ENCODE measurements at places on chromosomes 6 and 20.

GRCh38 chr20:20414640-20415220, 46.8 kb downstream of the INSM1 start:
- DNase-seq, result no peak

GRCh38 chr6:137309078-137309762, 90.0 kb upstream of the IFNGR1 start:
- no peak for DNase-seq

DNA sequence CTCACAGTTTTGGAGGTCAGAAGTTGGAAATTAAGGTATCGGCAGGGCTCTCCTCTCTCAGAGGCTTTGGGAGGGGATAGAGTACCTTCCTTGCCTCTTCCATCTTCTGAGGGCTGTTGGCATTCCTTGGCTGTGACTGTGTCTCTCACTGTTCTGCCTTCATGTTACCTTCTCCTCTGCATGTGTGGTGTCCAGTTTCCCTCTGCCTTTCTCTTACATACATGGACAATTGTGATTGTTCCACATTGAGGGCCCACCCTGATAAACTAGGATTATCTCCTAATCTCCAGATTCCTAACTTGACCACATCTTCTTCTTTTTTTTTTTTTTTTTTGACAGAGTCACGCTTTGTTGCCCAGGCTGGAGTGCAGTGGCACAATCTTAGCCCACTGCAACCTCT, 72.1 kb upstream of the SPACA1 start:
- DNase-seq, result no peak

- no peak for DNase-seq
These were observed 124.1 kb upstream of the RPS6KA2 start for GRCh38 chr6:166751051-166751595.

GRCh38 chr6:101417900-101418299, 24.4 kb downstream of the GRIK2 start:
- no peak for DNase-seq

GRCh38 chr6:119112812-119113530, 34.5 kb upstream of the FAM184A start:
- DNase-seq, result no peak

DNA sequence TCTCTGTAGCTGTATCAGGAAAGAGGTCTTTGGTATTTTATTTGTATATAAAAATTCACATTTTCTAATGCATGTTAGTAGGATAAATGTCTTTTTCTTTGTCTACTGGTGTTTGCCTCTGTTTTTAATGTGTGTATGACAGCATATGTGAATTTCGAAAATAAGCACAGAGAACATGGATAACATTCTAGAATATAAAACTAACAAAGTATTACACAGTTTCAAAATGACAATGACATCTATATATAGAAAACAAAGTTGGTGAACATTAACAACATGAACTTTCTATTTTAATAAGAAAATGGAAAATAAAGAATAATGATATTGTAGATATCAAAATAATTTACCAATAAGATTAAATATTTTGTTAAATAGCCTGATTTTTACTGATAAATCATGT, 608.0 kb downstream of the COL12A1 start:
- no peak for DNase-seq

- no peak for DNase-seq
These were observed 39.6 kb downstream of the OR2B2 start for GRCh38 chr6:27872642-27873020.

- DNase-seq, result no peak
These were observed 9.3 kb downstream of the SLC9A8 start for GRCh38 chr20:49821870-49822331.

DNA sequence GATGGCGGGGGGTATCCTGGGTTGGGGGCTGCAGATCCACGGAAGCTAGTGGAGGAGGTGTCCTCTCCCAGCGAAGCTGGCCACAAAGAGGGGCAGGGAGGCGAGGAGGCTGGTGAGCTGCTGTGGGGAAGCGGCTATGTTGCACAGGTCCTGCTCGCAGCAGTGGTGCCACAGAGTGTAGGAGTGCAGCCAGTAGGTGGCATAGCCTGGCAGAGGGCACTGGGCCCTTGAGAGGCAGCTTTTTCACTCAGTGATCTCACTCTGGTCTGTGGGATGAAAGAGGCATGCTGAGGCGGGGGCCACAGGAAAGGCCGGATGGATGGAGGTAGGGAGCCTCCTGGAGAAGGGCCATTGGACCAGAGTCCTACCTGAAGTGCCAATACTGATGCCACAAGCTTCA, 2.9 kb upstream of the LY6G6D start:
- no peak for DNase-seq

DNA sequence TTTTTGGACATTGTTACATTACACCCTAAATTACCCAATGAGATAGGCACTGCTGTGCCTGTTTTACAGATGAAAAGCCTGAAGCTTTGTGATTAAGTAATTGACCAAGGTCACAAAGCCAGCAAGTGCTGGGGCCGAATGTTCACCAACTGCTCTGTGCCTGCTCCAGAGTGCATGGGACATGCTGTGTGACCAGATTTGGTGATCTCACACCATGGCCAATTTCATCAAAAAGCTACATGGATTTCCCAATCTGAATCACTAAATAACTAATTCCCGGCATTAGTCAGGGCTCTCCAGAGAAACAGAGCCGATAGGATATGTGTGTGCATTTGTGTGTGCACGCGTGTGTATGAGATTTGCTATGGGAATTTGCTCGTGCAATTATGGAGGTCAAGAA, 228.3 kb upstream of the ECI2 start:
- DNase-seq, result no peak

DNA sequence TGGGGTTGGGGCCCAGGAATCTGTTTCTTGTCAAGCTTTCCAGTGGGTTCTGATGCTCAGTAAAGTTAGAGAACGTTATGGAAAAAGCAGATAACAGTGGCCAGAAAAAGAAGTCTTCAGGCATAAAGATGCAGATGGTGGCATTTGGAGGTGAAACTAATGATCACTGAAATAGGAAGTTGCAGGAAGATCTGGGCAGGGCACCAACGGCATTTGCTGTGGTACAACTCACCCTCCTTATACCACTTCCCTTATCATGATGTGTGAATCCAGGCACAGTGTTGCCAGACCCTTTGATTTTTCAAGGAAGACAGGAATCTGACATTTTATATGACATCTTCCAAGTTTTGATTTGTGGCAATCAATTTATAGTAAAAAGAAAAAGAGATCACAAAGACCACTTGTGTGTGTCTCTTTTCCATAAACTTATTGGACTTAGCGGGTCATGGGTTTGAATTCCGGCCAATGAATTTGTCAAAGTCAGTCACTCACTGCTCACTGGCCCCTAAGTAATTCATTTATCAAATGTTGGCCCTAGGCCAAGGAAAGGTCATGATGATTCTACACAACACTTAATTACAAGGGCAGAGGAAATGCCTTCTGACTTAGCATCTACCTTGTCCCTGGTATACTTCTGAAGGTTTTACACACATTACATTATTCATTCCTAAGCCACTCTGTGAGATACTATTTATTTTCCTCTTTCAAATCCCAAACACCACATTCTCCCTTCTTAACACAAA, 37.6 kb downstream of the LAMP5 start:
- DNase-seq, result no peak

DNA sequence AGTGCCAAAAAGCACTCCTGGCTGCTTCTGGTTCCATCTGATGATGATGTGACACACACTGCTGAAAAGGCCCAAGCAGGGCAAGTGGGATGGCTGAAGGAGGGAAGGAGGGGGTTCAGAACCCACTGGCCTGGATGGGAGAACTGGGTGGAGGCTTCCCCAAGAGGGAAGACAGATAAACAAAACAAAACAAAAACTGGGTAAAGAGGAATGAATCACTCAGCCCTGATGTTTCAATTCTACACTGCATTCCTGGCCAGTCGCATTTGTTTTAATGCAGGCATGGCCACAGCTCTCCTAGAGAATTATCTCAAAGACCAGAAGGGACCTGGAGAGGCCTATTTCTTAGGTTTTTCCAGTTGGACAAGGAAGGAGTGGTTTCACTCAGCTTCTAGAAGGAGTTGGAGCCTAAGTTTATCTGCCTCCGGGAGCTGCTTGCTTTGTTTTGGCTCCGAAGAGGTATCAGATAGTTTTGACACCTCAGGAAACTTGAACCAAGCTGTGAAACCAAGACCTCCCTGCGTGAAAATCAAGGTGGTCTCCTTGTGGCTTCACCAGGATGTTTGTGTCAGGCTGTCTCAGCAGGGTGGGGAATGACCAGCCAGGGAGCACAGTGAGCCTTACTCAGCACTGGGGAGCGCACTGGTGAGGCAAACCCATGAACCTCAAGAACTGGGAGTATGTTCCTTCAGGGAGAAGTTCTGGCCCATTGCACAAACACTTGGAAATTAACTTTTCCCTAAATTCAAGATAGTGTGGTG, 16.1 kb downstream of the TTPAL start:
- no peak for DNase-seq

DNA sequence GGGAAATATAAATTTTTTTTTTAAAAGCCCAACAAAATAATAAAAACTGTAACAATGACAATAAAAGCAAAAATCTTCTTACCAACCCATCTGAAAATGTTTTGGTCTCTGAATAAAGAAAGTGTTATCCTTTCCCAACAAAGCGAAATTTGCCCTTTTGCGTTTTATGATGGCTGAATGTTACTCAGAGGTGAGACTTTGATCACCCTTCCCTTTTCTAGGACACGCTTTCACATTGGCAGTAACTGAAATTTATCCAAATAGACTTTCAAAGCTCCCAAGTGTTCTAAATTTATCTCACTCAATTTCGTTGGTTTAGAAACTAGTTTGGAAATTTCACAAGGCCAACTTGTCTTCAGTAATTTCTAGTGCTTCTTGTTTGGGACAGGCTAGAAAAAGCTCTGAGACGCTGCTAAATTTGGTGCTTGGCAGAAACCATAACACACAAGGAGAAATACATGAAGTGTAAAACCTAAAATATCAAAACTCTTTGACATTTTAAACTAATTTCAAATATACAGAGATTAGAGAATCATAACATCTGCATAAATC, 354.5 kb upstream of the CITED2 start:
- no peak for DNase-seq

DNA sequence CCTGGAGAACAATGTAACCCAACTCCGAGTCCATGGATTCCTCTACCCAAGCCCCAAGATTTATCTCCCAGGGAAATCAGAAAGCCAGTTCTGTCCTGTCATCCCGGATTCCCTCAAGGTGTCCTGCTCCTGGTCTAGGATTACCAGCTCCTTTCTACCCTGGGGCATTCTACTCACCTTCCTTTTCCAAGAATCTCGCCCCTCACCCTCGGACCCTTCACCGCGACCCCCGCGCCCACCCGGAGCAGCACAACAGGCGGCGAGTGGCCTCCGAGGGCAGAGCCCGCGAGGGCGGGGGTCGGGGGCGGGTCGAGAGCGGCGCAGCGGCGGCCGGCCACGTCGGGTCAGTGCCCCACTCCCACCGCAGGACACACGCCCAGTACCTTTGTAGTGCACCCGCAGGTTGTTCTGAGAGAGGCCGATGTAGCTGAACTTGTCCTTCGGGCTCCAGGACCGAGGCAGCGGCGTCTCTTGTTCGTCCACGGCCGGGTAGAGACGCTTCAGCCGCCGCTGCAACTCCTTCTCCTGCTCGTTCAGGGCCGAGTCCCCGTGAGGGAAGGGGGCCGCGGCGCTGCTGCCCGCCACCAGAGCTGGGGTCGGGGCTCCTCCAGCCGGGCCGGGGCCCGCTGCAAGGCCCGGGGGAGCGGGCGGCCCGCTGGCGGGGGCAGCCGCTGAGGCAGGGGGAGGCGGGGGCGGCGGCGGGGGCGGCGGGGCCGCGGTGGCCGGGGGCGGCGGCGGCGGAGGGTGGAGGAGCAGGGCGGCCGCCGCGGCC, 897 bp downstream of the RANBP9 start:
- peak; percentile 42 for DNase-seq

GRCh38 chr20:3705491-3705969, 6.9 kb downstream of the SIGLEC1 start:
- no peak for DNase-seq

GRCh38 chr6:14772188-14772587, 473.7 kb upstream of the JARID2 start:
- DNase-seq, result no peak

- DNase-seq, result no peak
These were observed 122.9 kb downstream of the PDE7B start for GRCh38 chr6:135974426-135974825.

- DNase-seq, result no peak
These were observed 199.1 kb upstream of the CNR1 start for GRCh38 chr6:88365230-88365629.

DNA sequence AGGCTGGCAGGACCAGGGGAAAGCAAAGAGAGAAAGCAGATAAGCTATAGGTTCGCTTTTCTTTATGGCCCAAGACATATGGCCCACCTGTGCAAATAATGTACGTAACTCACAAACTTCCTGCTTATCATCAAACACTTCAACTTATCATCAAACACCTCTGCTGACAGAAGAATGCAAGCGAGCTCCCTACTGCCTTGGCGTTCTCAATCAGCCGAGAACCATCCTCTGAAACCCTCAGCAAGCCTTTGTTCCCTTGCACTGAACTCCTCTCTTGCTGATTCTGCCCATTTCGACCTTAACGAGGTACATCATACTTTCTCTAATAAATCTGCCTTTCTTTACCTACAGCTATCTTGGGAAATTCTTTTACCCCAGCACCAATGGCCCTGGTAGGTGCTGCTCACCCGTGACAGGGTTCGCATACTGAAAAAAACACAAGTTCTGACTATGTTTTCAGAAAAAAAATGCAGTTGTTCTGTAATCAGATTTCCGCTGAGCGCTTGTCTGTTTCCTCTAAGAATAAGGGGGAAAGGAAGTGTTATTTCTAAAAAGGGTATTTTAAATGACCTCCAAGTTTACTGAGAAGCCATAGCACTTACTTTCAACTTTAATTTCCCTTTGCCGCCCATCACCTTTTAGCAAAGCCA, 28.3 kb downstream of the SERPINB6 start:
- DNase-seq, result no peak

DNA sequence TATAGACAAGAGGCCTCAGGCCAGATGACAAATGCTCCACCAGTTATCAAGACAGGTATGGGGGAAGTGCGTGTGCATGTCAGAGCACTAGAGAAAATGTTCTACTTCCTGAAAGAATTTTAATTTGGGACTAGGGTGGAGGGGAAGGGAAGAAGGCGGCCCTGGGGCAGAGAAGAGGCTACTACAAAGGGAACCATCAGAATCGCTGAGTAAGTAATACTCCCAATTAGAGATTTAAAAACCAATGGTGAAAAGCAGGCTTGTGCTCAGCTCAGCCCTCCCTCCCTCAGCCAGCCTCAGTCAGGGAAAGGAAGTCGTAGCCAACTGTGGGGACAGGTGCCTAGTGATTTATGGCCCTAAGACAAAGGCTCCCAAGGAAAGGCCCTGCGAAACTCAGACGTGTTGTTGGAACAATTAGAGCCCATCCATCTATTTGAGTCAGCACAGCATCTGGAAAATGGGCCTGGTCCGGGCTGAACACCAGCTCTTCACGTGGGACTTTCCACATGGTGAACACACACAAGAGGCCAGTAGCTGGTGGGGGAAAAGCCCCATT, 15.0 kb upstream of the MAFB start:
- no peak for DNase-seq

DNA sequence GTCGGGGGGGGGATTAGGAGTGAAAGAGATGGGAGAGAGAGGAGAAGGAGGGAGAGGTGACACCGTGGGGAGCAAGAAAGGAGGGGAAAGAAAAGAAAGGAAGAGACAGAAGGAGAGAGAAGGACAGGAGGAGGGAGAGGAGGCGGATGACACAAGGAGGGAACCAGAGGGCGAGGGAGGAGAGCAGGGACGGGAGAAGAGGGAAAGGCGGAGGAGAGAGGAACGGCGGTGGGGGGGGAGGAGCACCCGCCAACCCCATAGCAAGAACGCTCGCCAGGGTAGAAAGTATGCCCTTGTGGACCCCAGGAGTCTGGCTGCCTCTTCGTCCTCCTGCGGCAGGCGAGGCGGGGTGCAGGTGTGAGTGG, 4.5 kb upstream of the INSM1 start:
- DNase-seq, result no peak
